ENCODE measurements at places on chromosomes 11 and 22.

DNA sequence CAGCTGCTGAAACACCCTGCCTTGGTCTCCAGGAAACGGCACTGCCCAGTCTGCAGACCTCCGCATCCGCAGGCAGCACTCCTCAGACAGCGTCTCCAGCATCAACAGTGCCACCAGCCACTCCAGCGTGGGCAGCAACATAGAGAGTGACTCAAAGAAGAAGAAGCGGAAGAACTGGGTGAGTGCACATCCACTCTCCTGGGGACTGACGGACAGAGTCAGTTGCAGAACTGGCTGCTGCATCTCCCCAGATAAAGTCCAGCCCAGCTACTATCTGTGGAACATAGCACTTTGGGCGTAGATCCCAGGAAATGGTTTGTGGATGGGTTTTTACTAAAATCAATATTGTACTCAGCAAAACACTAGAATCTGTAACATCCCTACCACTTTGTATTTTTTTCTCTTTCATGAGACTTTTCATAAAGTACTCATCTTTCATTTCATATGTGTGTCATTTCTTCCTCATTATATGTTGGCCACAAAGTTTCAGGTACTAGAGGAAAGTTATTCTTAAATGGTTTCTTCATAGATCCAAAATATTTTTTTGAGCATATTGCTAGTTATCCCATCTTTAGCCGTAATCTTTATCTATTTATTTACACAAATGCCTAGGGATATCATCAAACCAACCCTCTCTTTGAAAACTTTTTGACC, 80.1 kb downstream of the DBX1 start:
- DNase-seq, result no peak

DNA sequence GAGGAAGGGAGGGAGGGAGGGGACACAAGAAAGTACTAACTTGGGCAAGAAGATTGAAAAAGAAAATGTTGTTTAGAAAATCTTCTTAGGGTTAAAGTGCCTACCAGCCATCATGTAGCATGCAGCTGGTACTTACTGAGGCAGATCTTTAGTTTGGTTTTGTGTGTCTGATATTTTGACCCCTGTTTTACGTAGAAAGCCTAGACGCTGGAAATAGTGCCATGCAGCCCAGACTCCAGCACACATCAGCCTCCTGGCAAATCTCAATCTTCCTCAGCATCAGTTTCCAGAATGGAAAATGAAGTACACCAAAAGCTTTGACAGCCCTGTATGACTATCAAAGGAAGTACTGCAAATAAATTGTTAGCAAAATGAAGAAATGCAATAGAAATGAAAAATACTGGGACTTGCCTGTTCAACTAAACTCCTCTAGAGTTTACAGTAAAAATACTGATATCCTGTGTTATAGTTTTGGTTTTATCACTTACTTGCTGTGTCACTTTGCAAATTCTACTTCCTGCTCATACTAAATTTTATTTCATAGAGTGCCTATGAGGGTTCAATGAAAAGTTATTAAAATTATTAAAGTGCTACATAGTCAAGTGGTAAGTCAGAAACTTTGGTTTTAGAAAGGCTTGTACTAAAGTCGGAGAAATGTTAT, 7.4 kb downstream of the USP28 start:
- DNase-seq, result no peak

- peak; percentile 37 for DNase-seq
Observed at GRCh38 chr11:69541001-69541285, 59.5 kb downstream of the LINC01488 start.

DNA sequence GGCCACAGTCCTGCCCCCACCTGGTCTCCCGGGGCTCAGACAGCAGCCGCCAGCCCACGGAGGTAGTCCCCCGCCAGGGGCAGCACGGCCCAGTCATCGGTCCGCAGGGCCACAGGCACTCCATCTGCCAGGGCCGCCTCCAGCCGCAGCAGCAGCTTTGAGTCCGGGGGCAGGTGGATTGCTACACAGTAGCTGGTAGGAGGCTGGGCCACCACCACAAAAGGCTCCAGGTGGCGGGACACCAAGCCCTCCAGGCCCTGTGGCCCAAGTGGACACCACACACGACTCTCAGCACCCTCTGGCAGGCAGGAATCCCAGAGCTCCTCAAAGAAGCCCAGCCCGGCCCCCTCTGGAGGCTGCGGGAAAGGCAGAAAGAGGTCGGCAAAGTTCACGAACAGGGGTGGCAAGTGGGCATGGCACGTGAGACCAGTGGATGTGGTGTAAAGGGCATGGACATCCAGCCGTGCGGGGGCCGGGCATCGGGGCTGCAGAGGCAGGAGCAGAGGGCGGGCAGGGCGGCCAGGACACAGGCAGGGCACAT, 2.9 kb downstream of the AP5B1 start:
- DNase-seq, result peak; percentile 60

DNA sequence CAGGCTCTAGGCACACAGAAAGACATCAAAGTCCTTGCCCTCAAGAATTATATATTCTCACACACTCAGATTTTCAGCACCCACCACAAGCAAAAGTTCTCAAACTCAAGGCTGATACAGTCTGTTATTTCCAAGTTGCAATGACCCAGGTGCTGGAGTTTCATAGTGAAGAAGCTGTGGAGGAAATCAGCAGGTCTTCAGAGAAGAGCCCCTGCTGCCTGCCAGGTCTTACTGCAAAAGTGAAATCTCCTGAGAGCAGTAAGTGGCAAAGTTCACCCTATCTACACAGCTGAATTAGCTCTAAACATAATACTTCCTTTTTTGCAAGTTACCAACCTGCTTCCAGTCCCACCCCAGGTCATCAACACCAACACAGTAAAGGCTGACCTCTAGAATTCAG, 64.6 kb downstream of the RPL27A start:
- DNase-seq, result no peak

- no peak for DNase-seq
Observed at GRCh38 chr11:124674168-124674517, 439 bp downstream of the SPA17 start.

- DNase-seq, result peak; percentile 82
Observed at GRCh38 chr11:68002938-68003845, 705 bp downstream of the UNC93B1 start.

GRCh38 chr11:120756931-120757330, 245.4 kb downstream of the GRIK4 start:
- DNase-seq, result no peak

- no peak for DNase-seq
Observed at GRCh38 chr11:15286465-15286864, 171.7 kb downstream of the INSC start.

- no peak for DNase-seq
Observed at GRCh38 chr11:78748918-78749690, 174.4 kb upstream of the NARS2 start.

DNA sequence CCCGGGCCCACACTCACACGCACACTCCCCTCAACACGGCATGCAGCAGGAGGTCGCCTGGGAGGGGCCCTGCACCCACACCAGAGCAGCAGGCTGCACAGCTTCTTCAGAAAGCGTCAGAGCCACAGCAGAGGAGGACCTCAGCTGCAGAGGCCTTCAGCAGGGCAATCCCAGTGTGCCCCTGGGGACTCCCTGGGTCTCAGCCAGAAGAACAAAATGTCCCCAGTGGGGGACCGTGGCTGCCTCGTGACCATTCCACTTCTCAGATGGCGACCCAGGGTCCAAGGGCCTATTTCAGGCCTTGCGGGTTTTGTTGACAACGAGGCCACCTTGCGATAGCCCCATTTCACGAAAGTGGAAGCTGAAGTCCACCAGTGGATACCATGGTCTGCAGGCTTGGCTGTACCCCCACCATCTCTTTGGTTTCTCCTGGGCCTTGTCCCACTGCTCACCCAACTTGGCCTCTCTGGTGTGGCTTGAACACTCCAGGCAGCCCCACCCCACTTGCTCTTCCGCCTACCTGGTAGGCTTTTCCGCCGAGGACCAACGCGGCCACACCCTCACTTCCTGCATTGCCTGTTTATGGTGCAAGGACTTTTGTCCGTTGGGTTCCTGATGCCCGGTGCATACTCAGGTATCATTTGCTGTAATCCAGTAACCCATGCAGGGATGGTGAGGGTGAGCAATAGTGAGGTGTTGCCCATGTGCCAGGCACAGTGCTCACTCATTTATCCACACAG, 38.1 kb downstream of the MB start:
- DNase-seq, result no peak

GRCh38 chr11:118837868-118838267, 45.8 kb upstream of the CXCR5 start:
- DNase-seq, result no peak

- DNase-seq, result no peak
Observed at GRCh38 chr11:79157738-79158137, 283.1 kb downstream of the TENM4 start.

- no peak for DNase-seq
Observed at GRCh38 chr11:35419184-35419829, at the start of gene SLC1A2. Gene SLC1A2, minus strand, starts transcription at chr11:35419558. Its CDS starts 592 bp downstream, at chr11:35418966.

GRCh38 chr22:19151329-19152191, 1.5 kb upstream of the GSC2 start:
- DNase-seq, result no peak

GRCh38 chr11:88406876-88407275, 69.3 kb upstream of the CTSC start:
- DNase-seq, result no peak

DNA sequence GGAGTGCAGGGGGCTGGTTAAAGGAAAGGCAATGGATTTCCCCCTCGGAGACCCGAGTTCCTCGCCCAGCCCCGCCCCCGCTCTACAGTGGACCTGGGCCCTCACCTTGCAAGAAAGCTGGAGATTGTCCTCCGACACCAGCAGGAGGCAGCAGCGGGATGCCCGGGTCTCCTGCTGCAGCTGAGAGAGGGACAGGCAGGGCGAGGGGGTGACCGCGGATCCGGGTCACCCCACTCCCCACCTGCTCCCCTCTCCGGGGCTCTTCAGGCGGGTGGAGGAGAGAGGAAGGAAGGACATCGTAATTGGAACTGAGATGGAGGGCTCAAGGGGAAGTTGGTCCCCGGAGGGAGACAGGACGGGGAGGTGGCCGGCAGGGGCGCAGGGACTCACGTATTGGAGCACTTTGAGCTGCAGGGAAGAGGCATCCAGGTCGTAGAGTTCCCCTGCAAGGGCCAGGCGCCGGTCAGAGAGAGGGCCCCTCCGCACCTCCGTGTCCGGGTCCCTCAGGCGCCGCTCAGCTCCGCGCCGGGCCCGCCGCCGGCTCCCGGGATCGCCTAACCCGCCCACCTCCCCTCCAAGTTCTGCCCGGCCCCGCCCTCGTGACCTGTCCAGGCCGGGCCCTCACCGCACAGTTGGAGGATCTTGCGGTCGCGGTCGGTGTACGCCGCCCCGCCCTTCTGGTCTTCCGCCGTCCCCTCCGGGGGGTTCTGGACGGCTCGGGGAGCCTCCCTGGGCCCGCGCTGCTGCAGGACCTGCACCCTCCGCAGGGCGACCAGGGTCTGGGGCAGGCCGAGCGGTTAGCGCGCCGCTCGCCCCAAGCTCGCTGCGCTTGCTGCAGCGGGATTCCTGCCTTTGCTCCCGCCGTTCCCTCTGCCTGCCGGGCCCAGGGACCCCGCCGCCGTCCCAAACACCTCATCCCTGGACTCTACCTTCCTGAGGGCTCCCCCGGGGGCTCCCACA, 84.1 kb downstream of the PDE2A start:
- peak; percentile 79 for DNase-seq

- DNase-seq, result no peak
Observed at GRCh38 chr22:36746375-36746970, 29.4 kb downstream of the IFT27 start.

DNA sequence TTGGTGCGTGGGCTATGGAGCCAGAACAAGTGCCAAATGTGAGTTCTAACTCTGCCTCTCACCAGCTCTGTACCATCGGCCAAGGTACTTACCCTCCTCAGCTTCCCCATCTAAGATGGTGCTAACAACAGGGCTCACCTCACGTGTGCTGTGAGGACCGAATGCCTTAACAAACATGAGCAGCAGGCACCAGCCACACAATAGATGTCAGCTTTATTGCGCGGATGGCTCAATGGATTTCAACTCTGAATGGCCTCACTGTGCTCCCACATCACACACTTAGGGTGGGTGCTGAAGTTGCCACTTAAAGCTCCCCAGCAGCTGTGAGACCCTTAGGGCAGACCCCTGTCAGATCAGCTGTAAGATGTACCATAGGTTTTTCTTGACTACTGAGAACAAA, 24.1 kb downstream of the RELT start:
- DNase-seq, result no peak

DNA sequence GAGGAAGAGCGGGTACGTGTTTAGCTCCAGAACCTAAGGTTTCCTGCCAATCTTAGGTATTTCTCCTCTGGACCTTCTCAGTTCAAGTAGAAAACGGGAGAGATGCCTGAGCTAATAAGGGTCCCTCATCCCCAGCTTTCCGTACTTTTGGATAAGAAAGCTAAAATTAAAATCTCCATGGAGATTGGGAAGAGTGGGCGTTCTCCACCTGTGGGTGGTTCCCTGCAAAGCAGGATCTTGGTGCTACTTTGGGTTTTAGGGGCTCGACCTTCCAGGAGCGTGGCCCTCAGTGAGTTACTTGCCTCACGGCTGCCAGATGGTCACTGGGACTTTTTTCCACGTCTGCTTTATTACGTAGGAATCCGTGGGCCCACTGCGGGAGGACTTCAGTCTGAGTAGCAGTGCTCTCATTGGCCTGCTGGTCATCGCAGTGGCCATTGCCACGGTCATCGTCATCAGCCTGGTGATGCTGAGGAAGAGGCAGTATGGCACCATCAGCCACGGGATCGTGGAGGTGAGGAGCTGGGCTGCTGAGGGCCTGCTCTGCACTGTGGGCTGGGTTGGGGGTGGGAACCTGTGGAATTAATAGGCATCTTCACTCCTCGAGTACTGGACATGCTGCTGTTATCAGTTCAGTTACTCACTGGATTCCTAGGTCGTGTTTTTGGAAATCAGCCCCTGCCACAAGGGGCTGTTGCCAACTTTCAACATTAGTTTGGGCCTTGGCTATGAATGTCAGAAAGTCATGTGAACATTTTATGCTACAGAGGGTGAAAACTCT, 17.8 kb upstream of the ST14 start:
- DNase-seq, result no peak

DNA sequence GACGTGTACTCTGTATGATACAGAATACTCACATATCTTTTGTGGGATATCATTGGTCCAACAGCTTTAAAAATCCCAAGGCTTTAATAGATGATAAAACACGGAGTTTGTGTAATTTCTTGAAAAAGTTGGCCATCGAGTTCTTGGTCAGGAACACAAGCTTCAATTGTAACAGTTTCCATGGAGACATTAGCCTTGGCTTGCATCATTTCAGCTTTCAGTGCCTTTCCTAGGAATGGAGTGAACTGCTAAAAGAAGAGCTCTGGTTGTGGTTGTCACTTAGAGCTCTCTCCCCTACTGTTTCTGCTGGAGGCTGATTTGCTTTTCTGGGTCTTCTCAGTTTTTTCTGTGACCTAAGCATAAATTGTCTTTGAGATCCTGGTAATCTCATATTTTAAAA, 14.2 kb downstream of the BMAL1 start:
- DNase-seq, result no peak
